ENCODE measurements at places on chromosomes 2 and 18.

DNA sequence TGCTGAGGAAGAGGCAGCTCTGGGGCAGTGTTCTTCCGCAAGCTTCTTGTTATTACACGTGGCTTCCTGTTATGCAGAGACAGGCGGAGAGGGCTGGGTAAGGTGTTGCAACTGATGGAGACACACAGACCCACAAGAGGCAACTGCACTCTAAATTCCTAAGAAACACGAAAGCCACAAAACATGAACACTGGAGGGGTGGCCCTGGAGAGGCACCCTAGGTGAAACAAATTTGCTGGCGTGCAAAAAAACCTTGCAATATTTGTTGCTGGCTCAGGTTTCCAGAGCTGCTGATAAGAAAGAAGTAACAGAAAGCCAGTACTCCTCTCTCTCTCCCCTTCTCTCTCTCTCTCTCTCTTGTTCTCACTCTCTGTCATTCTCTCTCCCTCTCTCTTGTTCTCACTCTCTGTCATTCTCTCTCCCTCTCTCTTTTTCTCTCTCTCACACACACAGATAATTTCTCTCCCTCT, 31.8 kb downstream of the ARHGAP25 start:
- peak; percentile 82 for DNase-seq

- DNase-seq, result no peak
These were observed 258.4 kb downstream of the MYO3B start for GRCh38 chr2:170436077-170436943.

DNA sequence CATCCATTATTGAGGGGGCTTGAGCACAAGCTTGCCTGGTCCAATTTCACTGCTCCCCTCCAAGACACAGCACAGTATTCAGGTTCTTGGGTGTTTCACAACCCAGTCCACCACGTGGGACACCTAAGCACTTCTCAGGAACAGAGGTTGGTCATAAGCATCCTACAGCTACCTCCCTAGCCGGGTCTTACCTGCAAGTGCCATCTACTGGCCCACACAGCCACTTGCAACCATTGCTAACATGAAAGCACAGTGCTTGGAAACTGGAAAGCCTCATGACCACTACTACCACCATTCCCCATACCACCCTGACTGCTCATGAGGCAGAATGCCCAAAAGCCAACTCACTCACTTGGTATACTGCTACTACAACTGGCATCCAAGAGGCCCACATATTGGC, 105.7 kb upstream of the RPRM start:
- no peak for DNase-seq

- DNase-seq, result no peak
These were observed 20.4 kb downstream of the SERPINB7 start for GRCh38 chr18:63795606-63796005.

- no peak for DNase-seq
These were observed 67.0 kb upstream of the LYPD6B start for GRCh38 chr2:148971547-148971946.

DNA sequence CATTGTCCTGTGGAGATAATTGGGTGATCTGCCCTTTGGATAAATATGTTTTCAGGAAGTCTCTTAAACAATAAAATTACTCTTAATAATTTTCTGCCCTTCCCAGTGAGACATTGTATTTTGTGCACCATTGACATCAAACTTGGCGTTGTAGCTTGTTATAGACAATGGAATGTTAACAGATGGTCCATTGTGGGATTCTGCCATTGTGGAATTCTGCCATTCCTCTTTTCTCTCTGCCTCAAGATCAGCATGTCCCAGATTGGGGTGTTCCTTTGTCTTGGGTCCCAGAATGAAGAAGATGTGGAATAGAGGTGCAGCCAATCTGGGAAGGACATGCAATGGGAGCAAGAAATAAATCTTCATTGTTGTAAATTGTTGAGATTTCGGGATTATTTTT, 15.1 kb upstream of the LDAH start:
- DNase-seq, result no peak

- no peak for DNase-seq
These were observed 875.8 kb downstream of the TDRD15 start for GRCh38 chr2:21999522-21999921.
